ENCODE measurements at places on chromosomes 4 and X. TPM values are rescaled to one million over a fixed set of nuclear protein-coding genes. Genes with fewer than 3 reads are reported as not detected.

DNA sequence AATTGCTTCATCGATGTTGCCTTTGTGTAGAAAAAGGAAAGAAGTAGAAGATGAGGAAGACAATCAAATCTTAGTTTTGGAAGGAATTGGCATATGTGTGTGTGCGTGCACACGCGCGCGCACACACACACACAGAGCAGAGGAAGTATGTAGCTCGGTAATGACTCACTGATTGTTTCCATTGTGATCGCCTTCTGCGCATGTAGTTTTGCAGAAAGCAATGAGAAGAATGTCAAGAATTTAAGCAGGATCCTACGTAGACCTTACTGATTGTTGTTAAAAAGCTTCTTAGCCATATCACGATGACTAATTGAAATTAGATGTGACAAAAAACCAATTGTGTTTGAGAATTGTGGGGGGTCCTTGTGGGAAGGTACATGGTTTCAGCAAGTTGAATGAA is 12.8 kb upstream of the LIMCH1 start:
- DNase-seq = peak; percentile 48

Gene RAB41
- total RNA-seq = not detected

GRCh38 chr4:54063737-54064316 is 578 bp downstream of the CHIC2 start:
- peak; percentile 17 for DNase-seq

Gene ETDB
- not detected for total RNA-seq

- DNase-seq = no peak
Observed at GRCh38 chr4:104815665-104816064, 321.0 kb upstream of the CXXC4 start.

Gene STPG2
- total RNA-seq = 0.13 TPM

DNA sequence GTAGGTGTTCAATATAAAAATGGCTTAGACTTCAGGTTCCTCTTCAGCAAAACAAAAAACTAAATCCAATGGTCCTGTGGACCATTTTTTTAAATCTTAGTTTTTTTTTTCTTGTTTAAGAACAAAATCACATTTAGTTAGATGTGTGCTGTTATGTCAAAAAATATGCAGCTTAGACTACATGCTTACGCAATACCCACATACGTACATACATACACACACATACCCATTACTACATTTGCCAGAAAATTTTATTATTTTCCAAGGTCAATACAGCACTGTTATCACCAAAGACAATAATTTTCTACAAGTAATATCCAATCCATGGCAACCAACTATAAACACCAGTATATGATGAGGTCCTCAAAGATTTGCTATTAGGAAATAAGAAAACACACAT is 144.1 kb downstream of the PDGFC start:
- no peak for DNase-seq

DNA sequence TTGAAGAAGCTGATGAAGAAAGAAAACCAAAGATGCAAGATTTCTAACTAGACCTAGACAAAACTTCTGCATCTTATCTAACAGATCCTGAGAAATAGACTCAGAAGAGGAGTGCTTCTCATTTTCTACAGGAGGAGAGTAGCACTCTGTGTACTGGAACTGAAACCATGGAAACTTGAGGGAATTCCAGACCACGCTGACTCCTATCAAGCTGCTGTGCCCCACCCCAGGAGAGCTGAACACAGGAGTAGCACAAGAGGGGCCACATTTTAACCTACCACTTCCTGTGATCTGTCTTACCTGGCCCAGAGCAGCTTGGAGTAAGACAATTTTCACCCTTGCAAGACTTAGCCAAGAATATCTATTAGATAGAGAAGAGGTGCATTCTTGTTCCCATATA is 248.9 kb downstream of the SCFD2 start:
- no peak for DNase-seq

DNA sequence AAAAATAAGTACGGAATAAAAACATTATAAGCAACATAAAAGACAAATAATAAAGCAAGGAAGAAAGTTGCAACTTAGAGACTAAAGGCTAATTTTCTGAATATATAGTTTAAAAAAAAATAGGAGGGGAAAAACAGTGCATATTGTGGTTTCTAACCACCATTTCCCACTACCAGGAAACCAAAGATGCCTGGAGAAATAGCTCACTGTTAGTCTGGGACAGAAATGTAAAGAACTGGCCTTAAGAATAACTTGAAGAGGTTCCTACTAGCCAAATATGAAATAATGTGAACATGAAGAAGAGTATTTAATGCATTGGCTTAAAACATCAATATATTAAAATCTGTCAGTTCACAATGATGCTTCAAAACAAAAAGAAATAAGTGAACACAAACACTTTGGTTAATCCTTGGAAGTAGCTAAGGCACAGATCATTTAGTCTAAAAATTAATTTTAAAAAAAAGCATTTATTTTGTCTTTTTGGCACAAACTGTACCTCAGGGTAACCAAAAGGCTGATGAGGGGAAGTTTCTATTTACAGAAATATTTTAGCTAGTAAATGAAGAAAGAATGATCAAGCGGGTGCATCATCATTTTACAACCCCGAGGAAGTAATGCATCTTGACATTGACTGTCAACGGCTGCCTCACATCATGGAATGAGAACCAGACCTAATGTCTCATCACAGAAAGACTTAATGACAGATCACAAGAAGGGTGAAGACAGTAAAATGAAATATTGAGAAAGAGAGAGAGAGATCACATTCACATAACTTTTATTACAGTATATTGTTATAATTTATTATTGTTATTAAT is 297.2 kb upstream of the LDB2 start:
- DNase-seq = no peak

Gene SLC7A11
- total RNA-seq = 53.5 TPM

DNA sequence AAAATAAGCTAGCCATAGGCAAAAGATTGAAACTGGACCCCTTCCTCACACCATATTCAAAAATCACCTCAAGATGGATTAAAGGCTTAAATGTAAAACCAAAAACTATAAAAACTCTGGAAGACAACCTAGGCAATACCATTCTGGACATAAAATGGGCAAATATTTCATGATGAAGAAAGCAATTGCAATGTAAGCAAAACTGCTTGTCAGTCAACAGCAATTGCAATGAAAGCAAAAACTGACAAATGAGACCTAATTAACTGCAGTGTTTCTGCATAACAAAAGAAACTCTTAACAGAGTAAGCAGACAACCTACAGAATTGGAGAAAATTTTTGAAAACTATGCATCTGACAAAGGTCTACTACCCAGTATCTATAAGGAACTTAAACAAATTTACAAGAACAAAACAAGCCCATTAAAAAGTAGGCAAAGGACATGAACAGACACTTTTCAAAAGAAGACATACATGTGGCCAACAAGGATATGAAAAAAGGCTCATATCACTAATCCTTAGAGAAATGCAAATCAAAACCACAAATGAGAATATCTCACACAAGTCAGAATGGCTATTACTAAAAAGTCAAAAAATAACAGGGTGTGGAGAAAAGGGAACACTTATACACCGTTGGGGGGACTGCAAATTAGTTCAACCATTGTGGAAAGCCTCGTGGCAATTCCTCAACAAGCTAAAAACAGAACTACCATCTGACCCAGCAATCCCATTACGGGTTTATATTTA is 46.7 kb downstream of the CFAP299 start:
- DNase-seq = no peak

- DNase-seq = peak; percentile 16
Observed at GRCh38 chr4:17577665-17578481, 875 bp downstream of the LAP3 start.

DNA sequence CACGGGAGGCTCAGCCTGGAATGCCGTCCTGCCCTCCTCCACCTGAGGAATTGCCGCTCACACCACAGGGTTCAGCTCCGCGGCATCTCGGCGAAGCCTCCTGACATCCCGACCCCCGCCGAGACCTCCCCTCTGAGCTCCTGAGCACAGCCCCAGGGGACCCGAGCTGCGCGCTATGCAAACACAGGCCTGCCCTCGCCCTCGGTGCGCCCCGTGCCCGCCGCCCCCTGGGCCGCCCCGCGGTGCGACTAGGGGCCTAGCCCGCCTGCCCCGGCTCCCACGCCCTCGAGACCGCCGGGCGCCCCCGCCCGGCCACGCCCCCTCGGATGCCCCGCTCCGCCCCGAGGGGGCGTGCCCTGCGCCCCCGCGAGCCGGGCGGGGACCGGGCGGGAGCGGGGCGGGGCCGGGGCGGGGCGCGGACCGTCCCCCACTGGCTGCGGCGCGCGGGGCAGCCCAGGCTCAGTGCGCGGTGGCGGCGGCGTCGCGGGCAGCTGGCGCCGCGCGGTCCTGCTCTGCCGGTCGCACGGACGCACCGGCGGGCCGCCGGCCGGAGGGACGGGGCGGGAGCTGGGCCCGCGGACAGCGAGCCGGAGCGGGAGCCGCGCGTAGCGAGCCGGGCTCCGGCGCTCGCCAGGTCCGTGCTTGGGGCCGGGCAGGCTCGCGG is at the start of gene FGFR3:
TSS of gene FGFR3 (plus strand) at position 462 of the 664 bp plus-strand sequence. CDS start 642 bp downstream, outside the sequence.
- DNase-seq = peak; percentile 27

DNA sequence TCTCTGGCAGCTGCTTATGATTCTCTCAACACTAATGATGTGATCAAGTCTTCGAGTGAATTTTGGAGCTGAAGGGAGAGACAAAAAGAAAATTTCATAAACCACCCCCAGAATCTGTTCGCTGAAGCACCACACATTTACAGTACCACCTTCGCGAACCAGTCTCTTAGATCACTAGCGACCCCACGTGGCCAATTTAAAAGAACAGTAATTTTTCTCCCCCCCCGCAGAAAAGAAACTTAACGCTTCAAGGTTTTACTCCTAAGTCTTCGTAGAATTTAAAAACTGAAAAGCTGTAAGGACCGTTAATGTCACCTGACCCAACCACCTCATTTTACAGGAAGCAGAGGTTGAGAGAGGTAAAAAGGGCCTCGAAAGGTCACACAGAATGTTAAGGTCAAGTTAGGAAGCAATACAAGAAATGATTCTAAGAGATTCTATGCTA is 187.5 kb downstream of the QDPR start:
- DNase-seq = peak; percentile 53
